Umbilical cord (tissue), 2 donors: ENCODE measurements at places on chromosomes 6 and 20.

DNA sequence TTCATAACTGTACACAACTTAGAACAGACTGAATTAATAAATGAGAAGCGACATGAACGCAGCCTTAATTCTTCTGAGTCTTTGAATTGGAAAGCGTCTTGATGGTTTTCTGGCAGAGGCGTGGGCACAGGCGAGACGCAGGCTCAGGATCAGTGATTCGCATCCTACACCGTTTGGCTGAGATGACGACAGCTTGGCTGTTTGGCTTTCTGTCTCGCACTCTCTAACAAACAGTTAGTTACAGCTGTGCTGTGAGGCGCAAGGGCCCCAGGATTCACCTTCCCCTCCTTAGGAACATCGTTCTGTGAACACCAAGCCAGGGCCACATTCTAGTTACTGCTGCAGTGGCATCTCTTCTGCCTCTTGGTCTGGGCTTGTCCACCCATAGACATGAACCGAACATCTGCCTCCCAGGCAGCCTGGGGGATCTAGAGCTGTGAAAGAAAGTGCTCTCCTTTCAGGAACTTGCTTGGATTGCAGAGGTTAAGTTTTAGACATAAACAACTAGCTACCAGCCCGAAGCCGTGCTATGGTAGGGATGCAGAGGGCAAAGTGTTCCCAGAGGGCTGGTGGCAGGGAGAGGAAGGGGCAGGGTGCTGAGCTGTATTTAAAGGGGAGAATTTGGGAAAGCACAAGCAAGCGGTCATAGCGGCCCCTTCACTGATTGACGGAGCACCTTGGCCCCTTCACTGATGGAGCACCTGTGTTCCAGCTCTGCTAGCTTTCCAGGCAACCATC is 49.6 kb downstream of the TCP11 start:
- no peak for DNase-seq

- DNase-seq = no peak
These were observed 238.5 kb downstream of the ZFAND3 start for GRCh38 chr6:38057994-38058393.

GRCh38 chr6:165086814-165087213 is 222.6 kb downstream of the C6orf118 start:
- DNase-seq = no peak

GRCh38 chr6:63690221-63690620 is 54.6 kb downstream of the PHF3 start:
- DNase-seq = no peak

DNA sequence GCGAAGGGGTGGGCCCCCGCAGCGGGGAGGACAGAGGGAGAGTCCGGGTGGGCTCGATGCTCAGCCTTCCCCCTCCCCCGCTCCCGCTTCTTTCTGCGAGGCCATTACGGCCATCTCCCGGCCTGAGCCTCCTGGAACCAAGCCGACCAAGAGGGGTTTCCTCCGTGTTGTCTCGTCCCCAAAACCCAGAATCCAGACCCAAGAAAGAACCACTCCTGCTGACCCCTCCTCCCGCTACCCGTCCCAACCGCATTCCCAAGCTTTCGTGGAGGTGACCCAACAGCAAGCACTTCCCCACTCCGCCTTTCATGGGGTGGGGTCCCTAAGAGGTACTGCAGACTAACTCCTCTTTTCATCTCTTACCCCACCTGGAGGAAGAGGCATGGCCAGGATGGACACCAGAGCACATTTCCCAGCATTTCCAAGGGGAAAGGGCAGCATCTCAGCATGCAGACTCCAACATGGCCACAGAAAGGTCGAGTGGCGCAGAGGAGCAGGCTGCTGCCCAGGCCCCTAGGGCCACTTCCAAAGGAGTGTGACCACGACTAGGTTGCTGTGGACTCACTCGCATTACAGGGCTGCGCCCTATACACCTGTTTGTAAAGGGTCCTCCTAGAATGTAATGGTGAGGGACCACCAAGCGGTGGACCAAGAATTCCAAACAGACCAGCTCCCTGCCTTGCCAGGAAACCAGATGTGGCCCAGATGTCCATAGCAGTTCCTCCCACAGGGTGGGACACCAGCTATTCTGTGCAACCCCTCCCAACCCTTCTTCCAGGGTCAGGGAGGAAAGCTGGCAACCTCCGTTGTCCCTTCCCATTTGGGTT is 53.4 kb downstream of the MRPL14 start:
- DNase-seq = peak; percentile 75

DNA sequence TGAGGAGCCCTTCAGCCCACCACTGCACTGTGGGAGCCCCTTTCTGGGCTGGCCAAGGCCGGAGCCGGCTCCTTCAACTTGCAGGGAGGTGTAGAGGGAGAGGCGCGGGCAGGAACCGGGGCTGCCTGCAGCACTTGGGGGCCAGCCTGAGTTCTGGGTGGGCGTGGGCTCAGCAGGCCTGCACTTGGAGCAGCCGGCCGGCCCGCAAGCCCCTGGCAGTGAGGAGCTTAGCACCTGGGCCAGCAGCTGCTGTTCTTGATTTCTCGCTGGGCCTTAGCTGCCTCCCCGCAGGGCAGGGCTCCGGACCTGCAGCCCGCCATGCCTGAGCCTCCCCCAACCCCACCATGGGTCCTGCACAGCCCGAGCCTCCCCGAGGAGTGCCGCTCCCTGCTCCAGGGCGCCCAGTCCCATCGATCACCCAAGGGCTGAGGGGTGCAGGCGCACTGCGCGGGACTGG is 101.7 kb upstream of the ADGRB3 start:
- no peak for DNase-seq

DNA sequence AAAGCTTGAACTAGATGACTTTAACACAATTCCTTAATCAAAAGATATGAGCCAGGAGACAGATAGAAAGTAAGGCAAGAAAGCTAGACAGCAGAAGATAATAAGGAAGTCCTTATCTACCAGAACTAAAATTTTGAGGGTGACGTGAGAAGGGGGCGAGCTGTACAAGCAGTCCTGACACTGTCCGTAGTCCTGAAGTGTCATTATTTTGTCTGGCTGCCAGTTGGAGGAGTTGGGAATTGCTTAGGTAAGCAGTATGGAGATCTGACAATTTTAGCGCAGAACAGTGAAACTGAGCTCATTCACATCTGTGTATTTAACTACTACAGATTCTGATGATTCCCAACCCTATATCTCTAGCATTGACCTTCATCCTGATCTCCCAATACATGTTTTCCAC is 25.8 kb upstream of the CEP85L start:
- DNase-seq = no peak

- DNase-seq = no peak
These were observed 17.0 kb downstream of the RNASET2 start for GRCh38 chr6:166939345-166939744.

GRCh38 chr6:144471986-144472385 is 186.9 kb downstream of the UTRN start:
- no peak for DNase-seq
